Fibroblast of villous mesenchyme (primary cell): ENCODE measurements at places on chromosomes 12 and 14. TPM values are rescaled to one million over a fixed set of nuclear protein-coding genes. Genes with fewer than 3 reads are reported as not detected.
A peak's percentile ranks its signal among the peaks of the same experiment; 100 is the strongest.

GRCh38 chr12:31591380-31591901 is 505 bp upstream of the DENND5B start:
- peak; percentile 73 for DNase-seq

DNA sequence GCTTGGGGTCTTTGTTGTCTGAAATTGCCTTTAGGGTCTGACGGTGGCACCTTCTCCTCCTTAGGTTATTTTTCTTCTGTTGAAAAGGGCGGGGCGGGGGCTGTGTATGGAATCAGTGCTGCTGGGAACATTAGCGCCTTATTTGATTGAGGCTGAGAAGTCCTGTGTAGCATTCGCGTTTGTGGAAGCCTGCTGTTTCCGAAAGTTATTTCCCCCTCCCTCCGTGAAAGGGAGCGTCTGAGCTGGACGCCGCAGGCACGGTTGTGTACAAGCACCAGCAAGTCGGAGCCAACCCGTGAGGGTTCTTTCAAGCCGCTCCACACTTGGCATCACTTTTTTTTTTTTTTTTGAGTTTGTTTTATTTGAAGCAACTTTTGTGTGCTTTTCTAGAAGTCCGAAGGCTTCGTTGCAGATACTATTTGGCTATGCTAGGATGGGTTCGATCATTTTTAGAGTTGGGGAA is 1.1 kb downstream of the SYNE2 start:
- peak; percentile 68 for DNase-seq

- peak; percentile 68 for DNase-seq
Measured at GRCh38 chr12:3275171-3276041, 198.2 kb downstream of the TSPAN9 start.

- DNase-seq, result no peak
Measured at GRCh38 chr12:53461059-53461458, 9.2 kb downstream of the PCBP2 start.

DNA sequence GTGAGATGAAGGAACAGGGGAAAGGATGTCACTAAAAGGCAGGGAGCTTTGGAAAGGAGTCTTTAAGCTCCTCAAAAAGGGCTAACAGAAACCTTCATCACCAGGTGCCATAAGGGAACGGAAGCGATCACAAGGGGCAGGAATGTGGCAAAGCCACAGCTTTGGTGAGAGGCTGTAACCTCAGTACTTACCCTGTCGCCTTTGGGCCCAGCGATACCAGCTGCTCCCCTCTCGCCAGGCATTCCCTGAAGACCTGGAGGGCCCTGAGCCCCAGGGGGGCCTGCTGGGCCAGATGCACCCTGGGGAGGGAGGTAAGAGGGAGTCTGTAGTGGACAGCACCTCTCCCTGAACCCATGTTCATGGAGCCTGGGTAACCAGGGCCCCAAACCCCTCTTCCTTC is 18.9 kb downstream of the TMEM106C start:
- DNase-seq, result no peak

GRCh38 chr12:31009976-31010375 is 63.7 kb upstream of the DDX11 start:
- DNase-seq, result no peak

GRCh38 chr12:84712747-84713146 is 199.9 kb downstream of the SLC6A15 start:
- no peak for DNase-seq

GRCh38 chr12:132605892-132606291 is 4.5 kb downstream of the LRCOL1 start:
- no peak for DNase-seq

DNA sequence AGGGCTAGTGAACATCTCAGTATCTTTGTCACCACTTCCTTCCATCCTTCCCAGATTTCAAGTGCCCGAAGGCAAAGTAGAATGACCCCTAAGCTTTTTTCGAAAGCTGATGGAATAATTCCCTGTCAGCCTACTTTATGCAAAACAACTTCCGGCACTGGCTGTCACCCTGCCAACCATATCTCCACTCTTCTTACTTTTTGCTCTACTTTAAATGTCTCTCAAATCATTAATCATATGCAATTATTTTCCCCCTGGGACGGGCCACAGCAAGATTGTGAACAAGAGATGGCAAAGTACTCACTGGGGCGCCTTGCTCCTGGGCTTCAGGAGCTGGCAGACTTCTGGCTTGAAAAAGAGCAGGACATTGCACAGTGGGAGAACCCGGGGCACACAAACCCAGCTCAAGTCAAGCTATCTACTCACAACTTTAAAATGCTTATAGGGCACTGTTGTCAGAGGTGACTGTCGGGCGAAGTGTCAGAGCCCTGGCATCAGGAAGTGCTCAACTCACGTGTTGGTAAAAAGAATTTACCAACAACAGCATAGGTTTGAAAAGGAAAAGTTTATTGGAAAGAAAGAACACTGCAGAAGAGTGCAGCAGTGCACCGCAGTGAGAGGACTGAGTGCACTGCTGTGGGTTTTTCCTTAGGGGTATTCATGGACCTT is 373.5 kb downstream of the PAWR start:
- no peak for DNase-seq

The CEBPE gene
- not detected in 2 replicates for total RNA-seq

The CIT gene
- total RNA-seq, result 18.4 and 20.7 TPM in 2 replicates

The ACSM4 gene
- total RNA-seq, result not detected in 2 replicates

The SOX5 gene
- total RNA-seq, result 13.8 and 16.8 TPM in 2 replicates

The GPR137C gene
- 0.32 and 0.43 TPM in 2 replicates for total RNA-seq
